ELR (cell line): ENCODE measurements at places on chromosomes 11 and 22.
A peak's percentile ranks its signal among the peaks of the same experiment; 100 is the strongest.

- no peak for DNase-seq
Measured at GRCh38 chr22:28222052-28222451, 303.0 kb upstream of the PITPNB start.

DNA sequence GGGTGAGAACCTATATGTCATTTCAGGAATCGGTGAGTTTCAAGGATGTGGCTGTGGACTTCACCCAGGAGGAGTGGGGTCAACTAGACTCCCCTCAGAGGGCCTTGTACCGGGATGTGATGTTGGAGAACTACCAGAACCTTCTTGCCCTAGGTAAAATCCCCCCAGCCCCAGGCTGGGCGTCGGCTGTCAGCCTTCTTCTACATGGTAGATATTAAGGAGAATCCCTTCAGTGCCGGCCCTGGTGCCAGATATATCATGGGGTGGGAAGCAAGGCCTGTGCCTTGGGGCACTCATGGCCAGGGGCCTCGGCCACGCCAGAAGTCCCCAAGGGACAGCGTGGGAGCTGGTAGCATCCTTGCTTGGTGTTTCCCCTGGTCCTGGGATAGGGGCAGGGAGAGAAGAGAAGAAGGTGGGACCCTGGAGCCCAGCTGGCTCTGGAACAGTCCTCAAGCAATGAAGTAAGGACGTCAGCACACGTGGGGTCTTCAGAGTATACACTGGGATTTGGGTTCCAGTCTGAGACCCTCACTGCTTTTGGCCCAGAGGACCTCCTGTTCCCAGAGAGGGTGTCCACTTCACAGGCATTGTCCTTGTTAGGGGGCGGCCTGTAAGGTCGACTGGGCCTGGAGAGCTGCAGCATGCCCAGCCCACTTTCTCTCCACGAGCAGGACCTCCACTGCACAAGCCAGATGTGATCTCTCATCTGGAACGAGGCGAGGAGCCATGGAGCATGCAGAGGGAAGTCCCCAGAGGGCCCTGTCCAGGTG, 6.8 kb downstream of the ZNF74 start:
- DNase-seq, result no peak

DNA sequence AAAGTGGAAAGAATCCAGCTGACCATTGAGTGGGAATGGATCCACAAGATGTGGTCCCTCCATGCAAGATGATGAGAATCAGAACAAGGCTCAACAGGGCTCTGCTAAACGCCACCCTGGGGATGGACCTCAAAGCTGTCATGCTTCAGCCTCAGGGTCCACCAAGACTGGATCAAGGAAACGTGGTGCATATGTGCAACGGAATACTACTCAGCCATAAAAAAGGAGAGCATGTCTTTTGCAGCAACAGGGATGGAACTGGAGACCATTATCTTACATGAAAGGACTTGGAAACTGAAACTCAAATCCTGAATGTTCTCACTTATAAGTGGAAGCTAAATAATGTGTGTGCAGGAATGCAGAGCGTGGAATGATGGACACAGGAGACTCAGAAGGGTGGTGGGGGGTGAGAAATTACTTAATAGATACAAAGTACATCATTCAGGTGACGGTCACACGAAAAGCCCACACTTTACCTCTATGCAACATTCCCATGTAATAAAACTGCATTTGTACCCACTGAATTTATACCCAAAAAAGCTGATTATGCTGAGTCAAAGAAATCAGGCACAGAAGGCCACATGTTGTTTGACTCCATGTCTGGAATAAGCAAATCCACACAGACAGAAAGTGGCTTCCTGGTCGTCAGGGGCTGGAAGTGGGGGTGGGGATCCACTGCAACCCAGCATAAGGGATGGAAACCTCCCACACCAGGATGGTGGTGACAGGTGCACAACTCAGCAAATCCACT, 116.1 kb downstream of the SHANK2 start:
- DNase-seq, result no peak

GRCh38 chr11:92225125-92225567, 528 bp downstream of the FAT3 start:
- no peak for DNase-seq

DNA sequence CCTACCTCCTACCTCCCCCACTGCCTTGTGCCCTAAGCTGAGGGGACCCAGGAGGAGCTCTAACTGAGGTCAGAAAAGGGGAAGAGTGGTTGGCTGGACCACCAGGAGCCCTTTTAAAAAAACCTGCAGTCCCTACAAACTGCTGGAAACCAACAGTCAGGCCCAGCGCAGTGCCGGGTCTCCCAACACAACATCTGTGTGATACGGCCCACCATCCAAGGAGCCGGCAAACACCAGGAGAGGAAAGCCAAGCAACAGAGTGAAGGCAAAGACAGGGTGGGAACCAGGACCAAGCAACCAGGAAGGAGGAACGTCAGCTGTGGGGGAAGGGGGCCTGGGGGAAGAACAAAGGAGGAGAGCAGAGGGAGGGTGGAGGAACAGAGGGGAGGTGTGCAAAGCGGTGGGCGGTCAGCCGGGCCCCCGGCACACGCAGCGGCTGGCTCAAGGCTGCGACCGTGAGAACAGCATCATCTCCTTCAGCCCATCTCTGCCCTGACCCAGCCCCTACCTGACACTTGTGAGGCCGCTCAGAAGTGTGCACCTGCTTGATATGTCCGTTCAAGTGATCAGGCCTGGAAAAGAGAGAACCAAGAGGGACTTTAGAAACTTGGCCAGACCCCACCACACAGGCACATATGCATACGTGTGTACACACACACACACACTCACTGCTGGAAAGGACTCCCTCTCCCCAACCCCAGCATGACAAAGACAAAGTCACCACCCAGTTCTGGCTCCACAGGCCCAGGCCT, 3.6 kb downstream of the PATZ1 start:
- no peak for DNase-seq

GRCh38 chr11:133078012-133078411, 454.3 kb downstream of the OPCML start:
- DNase-seq, result no peak

- DNase-seq, result peak; percentile 66
Measured at GRCh38 chr11:113730887-113731726, 25.0 kb upstream of the TMPRSS5 start.

DNA sequence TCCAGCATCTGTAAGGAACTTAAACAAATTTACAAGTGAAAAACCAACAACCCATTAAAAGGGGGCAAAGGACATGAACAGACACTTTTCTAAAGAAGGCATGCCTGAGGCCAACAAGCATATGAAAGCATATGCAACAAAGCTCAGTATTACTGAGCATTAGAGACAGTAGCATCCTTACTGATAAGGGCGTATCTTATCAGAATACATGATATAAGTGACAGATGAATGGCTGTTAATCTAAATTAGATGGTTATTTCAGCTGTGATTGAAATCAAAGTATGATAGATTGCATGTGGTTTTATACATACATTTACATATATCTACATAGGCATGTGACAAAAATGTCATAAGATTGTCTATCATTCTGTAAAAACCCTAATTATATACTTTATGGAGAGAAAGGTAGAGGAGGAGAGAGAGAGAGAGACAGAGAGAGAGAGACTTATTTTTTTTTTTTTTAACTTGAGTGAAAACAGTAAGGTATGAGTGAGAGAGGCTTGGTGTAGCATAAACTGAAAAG, 1240.7 kb downstream of the FAM181B start:
- DNase-seq, result no peak

DNA sequence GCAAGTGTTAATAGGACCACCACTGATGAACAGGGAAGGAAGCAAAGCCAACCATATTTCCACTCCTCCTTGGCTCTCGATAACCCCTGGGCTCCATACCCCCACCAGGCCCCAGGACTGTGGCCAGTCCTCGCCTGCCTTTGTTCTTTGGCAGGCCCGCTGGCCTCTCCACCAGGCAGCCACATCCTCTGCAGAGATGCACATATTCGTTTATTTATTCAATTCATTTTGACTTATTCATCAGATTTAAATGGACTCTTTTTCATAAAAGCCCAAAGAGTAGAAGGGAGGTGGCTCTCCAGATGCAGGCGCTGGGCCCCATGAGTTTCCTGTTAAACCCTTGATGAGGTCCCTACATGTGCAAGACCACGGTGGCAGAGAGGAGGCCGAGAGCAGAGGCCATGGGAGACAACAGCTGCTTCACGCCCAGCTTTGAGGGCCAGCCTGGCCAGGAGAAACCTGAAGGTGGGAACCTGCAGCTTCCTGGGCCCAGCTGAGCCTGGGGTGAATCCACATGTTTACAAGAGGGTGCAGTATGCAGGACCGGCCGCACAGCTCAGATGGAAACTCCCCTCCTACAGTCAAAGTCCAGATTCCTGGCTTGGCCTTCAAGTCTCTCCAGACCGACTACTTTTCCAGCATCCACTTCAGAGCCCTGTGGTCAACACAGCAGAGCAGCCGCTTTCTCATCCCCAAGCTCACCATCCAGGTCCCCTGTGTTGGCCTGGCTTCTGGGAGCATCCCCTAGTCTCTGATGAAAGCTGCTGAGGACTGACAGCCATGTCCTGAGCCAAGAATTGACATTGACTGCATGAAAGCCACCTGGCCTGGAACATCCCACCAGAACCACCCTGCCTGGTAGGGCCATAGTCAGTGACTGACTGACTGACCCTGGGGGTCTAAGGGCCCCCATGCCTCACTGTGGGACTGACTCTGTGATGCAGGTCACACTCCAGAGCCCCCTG, 39.7 kb upstream of the CCND1 start:
- no peak for DNase-seq
